ENCODE measurements at places on chromosomes 16 and 17. TPM values are rescaled to one million over a fixed set of nuclear protein-coding genes. Genes with fewer than 3 reads are reported as not detected.

GRCh38 chr17:35531160-35531559 is 6.3 kb downstream of the SLFN12L start:
- no peaks in the 10 kb centered on the region for H3K4me1 ChIP-seq
- DNase-seq, result no peak
- H3K27me3 ChIP-seq, result peaks cover 23% of the 10 kb centered on the region
- H3K27ac ChIP-seq, result no peak overlapping the region

GRCh38 chr17:36687736-36688135 is 86.4 kb downstream of the MRM1 start:
- H3K4me3 ChIP-seq, result no peak overlapping the region
- H3K36me3 ChIP-seq, result peaks cover 2% of the 10 kb centered on the region
- peak; percentile 20 for DNase-seq
- peaks cover 66% of the 10 kb centered on the region for H3K27me3 ChIP-seq
- no peak overlapping the region for H3K27ac ChIP-seq

- H3K4me1 ChIP-seq, result no peaks in the 10 kb centered on the region
- H3K27me3 ChIP-seq, result no peaks in the 10 kb centered on the region
- H3K36me3 ChIP-seq, result peaks cover 14% of the 10 kb centered on the region
- no peak overlapping the region for H3K4me3 ChIP-seq
Observed at GRCh38 chr16:88070989-88071625, 119.9 kb downstream of the BANP start.

DNA sequence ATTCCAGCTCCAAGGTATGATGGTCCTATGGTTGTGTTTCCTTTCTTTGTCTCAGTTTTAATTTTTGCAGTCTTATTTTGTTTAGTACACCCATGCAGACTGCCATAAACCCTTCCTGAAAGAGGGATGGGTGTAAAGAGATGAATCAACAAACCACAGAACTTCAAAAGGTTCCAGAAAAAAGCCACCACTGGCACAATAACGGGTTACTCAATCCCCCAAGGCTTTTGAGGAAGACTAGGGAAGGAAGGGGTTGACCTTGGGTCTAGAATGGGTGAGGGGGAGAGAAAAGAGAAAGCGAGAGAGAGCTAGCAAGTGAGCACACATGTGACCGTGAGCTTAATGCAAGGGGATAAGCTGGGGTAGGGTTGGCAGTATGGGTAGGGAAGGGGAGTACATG is 168.1 kb downstream of the XYLT1 start:
- no peaks in the 10 kb centered on the region for H3K36me3 ChIP-seq
- H3K27me3 ChIP-seq, result no peaks in the 10 kb centered on the region
- DNase-seq, result no peak
- H3K4me3 ChIP-seq, result no peak overlapping the region

DNA sequence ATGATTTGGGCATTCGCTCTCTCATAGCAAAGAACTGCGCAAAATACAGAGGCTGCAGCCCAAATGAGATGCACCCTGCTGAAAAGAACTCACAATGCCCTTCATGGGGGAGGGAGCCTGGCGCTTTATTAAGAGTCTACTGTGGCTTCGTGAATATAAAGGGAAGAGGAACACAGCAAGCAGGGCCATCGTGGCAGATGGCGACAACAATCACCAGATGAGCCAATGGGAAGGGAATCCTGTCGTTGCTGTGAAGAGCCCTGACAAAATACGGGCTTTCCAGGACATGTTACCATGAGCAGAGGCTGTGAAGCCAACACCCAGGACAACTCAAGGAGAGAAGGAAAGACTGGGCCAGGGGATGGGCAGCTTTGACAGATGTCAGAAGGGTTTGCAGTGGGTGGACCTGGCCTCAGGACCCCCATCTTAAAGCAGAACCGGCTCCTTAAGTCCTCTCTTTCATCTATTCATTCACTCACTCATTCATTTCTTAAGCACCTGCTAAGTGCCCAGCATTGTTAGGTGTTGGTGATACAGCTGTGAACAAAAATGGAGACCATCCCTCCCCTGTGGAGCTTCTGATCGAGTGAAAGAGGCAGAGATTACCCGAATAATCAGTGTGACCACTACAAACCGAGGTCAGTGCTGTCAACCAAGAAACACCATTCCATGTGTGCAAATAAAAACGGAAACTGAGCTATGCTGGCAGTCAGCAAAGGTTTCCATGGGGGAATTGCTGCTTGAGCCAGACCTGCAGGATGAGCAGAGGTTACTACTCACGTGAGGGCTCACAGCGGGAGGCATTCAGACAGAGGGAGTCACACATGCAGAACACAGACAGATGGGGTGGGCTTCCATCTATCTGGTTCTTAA is 125.8 kb downstream of the DYNLRB2 start:
- no peak for DNase-seq
- H3K4me1 ChIP-seq, result no peaks in the 10 kb centered on the region
- H3K4me3 ChIP-seq, result no peak overlapping the region
- no peaks in the 10 kb centered on the region for H3K27me3 ChIP-seq
- H3K27ac ChIP-seq, result no peak overlapping the region

DNA sequence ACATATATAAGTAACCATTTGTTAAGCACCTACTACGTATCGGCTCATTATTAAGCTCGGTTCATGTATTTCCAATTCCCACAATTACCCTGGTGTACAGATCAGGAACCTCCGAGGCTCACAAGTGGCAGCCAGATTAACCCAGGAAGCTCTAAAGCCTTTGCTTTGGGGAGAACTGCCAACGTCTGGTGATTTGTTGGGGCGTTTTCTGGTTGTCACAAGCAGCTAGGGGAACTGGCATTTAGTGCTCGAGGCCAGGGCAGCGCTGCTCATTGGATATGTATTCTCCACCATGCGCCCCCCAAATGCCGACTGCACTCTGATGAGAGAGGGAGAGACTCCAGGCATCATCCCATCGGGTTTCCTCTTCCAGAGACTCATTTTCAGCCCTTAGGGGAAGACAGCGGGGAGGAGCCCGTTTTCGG is 541 bp downstream of the ZNF18 start:
- H3K27ac ChIP-seq, result peak overlapping the region; percentile 89
- peaks cover 22% of the 10 kb centered on the region for H3K4me1 ChIP-seq
- H3K4me3 ChIP-seq, result peak overlapping the region; percentile 92

DNA sequence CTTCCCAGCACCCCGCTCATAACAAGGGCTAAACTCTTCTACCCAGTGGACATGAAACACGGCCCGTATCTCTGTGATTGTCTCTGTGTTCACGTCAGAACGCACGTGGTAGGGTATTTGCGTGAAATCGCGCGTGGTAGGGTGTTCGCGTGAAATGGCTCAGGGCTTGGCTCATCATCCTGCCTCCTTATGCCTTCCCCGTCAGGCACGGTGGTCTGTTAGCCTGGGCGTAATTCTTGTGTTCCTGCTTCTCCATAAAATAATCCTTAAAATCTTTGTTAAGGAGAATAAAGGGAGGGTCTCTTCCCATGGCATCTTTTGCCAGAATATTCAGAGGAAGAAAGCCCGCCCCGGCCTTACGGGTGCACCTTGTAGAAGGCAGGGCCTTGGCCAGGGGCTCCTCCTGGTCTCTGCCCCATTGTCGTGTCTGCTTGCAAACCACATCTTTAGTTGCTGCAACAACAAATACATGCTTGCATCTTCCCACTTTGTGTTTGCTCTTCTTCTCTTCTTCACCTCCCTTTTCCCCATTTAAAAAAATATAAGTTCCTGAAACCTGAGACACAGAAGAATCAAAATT is 116.7 kb upstream of the CHMP6 start:
- H3K4me3 ChIP-seq, result no peak overlapping the region
- H3K27ac ChIP-seq, result no peak overlapping the region
- peaks cover 6% of the 10 kb centered on the region for H3K36me3 ChIP-seq
- no peaks in the 10 kb centered on the region for H3K27me3 ChIP-seq
- peak; percentile 51 for DNase-seq

- H3K27me3 ChIP-seq, result peaks cover 4% of the 10 kb centered on the region
- no peak overlapping the region for H3K4me3 ChIP-seq
- H3K27ac ChIP-seq, result no peak overlapping the region
- DNase-seq, result no peak
Observed at GRCh38 chr16:10647721-10648296, 46.9 kb downstream of the TEKT5 start.

DNA sequence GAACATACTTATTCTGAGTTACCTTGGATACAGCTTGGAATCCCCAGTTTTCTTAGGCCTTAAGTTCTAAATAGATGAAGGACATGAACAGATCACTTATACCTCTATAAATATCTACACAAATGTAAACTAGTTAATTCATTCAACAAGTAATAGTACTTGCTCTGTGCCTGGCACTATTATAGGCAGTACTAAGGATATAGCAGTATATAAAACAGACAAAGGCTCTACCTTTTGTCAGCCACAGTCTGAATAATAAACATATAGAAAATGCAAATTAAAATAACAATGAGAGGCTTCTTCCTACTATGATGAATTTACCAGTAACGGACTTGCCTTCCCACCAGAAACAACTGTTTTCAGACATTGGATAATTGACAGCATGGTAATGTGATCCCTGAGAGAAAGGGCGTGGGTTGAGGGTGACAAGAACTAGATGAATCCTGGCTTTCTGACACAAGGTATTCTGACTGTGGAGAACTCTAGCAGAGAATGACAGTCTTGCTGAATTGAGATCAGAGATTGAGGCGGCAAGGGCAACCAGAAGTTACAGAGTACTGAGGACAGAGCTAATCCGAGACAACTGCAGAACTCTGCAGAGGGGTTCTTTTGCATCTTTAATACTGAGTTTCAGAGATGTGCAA is 170.5 kb downstream of the TANC2 start:
- H3K27ac ChIP-seq, result no peak overlapping the region
- H3K36me3 ChIP-seq, result no peaks in the 10 kb centered on the region

DNA sequence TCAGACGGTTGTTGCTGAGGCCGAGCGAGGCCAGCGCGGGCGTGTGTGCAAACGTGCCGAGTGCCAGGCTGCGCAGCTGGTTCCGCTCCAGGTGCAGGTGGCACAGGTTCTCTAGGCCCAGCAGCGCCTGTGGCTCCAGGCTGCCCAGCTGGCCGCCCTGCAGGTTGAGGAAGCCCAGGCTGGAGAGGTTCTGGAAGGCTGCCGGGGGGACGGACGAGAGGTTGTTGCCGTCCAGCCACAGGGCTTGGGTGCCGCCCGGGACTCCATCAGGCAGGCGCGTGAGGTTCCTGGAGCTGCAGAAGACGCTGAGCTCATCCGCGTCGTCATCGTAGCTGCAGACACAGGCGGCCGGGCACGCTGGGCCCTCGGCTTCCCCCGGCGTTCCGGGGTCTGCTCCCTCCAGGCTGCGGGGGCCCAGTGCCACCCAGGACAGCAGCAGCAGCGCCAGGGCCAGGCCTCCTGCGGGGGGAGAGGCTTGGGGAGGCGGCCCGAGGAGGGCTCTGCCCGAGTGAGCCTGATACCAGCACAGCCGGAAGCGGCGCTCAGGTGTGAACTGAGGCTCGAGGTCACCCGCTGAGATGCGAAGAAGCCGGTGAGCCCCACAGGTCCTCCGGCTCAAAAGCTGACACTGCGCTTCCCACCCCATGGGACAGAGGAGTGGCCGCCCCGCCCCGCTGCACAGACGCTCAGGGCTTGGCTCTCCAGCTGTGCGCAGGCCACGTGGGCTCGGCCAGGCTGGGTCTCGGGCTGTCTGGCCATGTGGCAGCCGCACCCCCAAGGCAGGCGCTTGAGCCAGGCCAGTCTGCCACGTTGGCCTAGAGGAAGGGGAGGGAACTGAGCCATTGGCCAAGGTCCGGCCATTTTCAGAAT is 1.3 kb downstream of the IGFALS start:
- H3K4me3 ChIP-seq, result no peak overlapping the region
- peaks cover 2% of the 10 kb centered on the region for H3K36me3 ChIP-seq
- peak; percentile 93 for DNase-seq

DNA sequence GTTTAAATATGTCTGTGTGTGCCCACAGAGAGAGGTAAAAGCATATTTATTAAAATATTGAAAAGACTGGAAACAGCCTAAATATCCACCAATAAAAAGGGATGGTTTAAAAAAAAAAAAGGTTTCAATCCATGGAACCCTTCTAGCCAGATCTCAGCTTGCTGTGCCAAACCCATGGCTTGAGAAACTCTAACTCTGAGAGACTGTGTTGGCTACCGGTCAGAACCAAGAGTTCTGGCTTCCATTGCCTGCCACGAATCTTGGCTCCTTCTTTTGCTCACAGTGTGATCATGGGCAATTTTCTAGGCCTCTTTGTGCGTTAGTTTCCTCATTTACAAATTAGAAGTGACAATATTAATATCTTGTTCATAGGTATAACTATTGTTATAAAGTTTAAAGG is 201.3 kb upstream of the IRX3 start:
- no peak overlapping the region for H3K4me3 ChIP-seq
- peaks cover 11% of the 10 kb centered on the region for H3K4me1 ChIP-seq
- peaks cover 16% of the 10 kb centered on the region for H3K27me3 ChIP-seq
- H3K27ac ChIP-seq, result no peak overlapping the region
- no peaks in the 10 kb centered on the region for H3K36me3 ChIP-seq
- DNase-seq, result no peak

DNA sequence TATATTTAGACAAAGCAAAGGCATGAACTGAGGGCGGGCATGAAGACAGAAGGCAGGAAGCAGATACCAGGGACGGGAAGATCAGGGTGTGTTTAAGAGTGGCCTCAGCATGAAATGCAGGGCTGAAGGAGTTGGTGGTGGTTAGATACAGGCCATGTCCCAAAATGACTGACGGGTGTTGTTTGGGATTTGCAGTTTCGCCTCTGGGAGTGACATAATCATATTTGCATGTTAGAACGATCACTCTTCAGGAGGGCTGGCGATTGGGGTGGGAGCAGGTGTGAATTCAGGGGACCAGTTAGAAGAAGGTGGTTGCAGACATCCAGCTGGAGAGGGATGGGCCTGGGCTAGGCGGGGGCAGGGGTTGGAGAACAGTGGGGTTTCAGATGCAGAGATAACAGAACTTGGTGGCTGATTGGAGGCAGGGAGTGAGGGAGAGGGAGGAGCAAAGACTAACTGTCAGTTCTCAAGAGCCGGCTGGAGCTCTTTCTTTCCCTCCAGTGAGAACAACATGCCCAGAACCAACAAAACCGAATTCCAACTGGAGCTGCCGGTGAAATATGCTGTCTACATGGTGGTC is 27.2 kb upstream of the ITGAX start:
- H3K4me3 ChIP-seq, result no peak overlapping the region
- peaks cover 2% of the 10 kb centered on the region for H3K36me3 ChIP-seq
- H3K4me1 ChIP-seq, result peaks cover 3% of the 10 kb centered on the region
- no peak overlapping the region for H3K27ac ChIP-seq
- H3K27me3 ChIP-seq, result peaks cover 30% of the 10 kb centered on the region

The SECTM1 gene
- 2.1 TPM for total RNA-seq

The CWC25 gene
- 13.5 TPM for total RNA-seq

The STH gene
- total RNA-seq, result not detected

The AFMID gene
- total RNA-seq, result 31.7 TPM

The ACSM3 gene
- total RNA-seq, result 1.9 TPM

The LPO gene
- total RNA-seq, result not detected

Data from chondrocyte (in vitro differentiated cells).